Activated CD4-positive, alpha-beta T cell treated with anti-CD3 and anti-CD28 coated beads for 1 hour (primary cell): ENCODE measurements at places on chromosomes 6 and 20.

DNA sequence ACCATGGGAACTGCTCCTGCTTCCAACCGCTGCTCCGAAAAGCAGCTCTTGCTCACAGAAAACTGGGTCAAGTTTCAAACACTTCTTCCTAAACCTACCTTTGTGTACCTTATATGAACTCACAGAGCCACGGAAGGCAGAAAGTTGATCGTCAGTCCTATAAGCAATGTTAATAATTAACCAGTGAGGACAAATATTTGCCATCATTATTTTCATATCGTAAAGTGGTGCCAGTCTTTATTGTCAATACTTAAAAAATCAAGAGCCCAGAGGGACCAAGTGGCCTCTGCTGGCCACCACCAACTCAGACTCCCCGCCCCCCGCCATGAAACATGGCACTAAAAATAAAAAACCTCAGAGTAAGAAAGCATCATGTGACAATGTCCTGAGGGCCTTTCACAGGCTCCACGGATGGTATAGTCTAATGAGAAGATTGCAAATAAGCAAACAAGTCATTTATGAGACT lies 9.1 kb upstream of the PBOV1 start:
- DNase-seq, result no peak

GRCh38 chr6:347232-347631 lies 44.3 kb upstream of the IRF4 start:
- no peak for DNase-seq

GRCh38 chr20:19018881-19019280 lies 193.6 kb upstream of the SLC24A3 start:
- DNase-seq, result no peak

GRCh38 chr20:41881466-41882046 lies 263.4 kb upstream of the CHD6 start:
- DNase-seq, result no peak

DNA sequence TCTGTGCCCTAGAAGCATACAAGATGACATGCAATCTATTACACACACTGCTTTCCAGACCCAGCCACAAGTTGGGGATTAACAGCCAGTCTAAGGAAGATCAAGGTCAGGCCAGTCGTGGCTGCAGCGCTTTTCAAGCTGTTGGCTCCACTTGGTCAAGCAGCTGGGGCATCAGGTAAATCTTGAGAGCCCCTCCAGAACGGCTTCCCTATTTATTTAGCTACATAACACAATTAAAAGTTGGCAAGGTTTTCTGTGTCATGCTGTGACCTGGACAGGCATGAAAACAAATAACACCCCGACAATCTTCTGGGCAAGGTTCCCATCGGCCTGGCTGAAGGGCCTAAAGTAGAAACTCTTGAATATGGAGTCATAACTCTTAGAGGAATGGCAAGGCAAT lies 524.3 kb downstream of the PRKN start:
- no peak for DNase-seq

DNA sequence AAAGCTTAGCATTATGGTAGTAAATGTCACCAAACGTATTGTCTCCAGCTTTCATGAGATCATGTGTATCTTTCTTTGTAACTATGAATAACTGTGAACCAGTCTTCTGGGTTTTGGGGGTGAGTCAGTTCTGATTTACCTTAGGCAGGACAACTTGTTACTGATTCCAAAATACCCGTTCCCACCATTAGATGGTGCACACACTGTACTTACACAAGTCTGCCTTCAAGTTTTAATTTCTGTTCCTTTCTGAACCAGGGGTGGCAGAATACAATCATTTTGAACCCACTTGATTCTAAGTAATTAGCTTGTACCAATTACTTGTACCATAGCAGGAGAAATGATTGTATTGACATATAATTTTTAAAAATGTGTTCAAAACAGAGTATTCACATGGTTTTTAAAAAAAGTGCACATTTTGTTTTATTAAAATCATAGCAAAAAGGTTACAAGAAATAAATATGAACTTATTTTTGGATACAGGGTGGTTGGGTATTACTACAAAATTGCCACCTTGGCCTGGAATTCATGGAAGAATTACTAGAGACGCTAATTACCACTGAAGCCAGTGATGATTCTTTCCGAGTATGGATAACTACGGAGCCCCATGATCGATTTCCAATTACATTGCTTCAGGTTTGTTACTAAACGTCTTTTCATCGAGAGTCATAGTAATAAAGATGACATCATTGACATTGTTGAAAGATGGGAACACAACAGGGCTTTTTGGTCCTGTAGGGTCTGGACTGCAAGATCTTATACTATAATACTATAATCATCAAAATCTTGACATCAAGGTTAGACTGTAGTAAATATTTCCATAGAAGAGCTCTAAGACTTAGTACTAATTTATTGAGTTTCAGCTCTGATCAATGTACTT lies 75.2 kb upstream of the GLP1R start:
- DNase-seq, result no peak

- no peak for DNase-seq
These were observed 79.9 kb downstream of the THBS2 start for GRCh38 chr6:169173532-169174268.

DNA sequence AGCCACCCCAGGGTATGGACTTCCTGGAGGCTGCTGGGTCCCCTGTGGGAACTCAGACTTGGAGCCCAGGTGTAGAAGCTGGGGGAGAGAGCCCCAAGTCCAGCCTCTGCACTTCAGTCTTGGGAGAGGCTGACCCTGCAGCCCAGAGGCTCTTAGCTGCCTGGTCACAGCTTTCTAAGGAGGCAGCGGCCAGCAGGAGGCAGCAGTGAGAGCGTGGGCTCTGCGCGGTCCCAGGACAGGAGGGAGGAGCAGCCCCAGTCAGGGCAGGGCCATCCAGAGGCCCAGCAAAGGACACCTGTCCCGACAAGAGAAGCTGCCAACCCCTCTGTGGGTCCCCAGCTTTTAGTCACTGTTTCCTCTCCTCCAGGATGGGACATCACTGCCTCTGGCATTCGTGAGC lies 9.4 kb downstream of the TREML2 start:
- DNase-seq, result no peak

- DNase-seq, result no peak
These were observed 243.7 kb downstream of the CD83 start for GRCh38 chr6:14361297-14361696.

- DNase-seq, result peak; percentile 22
These were observed 6.2 kb upstream of the ZNF311 start for GRCh38 chr6:29011276-29011734.
